Sigmoid colon (tissue), 7 donors: ENCODE measurements at places on chromosomes 16 and 17.

DNA sequence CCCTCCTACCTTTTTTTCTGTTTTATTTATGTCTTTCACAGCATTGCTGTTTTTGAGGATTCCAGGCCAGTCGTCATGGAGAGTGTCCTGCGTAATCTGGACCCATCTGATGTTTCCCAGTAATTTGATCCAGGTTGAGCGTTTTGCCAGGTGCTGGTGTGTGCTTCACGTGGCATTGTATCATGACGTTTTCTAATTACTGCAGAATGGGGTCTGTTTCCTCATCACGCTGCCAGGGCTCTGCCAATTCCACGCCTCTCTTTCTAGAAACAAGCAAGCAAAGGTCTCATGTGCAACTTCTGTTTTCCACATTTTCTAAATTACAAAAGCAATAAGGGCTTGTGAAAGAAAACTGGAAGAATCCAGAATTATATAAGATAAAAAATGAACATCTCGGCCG is 28.3 kb upstream of the BHLHA9 start:
- H3K4me3 ChIP-seq, result no peak overlapping the region
- H3K36me3 ChIP-seq, result no peaks in the 10 kb centered on the region
- peak; percentile 85 for DNase-seq
- H3K27me3 ChIP-seq, result peaks cover 18% of the 10 kb centered on the region

GRCh38 chr16:16076423-16076813 is 127.0 kb downstream of the ABCC1 start:
- H3K4me1 ChIP-seq, result peaks cover 88% of the 10 kb centered on the region
- no peak for DNase-seq
- H3K27me3 ChIP-seq, result no peaks in the 10 kb centered on the region
- no peak overlapping the region for H3K4me3 ChIP-seq

DNA sequence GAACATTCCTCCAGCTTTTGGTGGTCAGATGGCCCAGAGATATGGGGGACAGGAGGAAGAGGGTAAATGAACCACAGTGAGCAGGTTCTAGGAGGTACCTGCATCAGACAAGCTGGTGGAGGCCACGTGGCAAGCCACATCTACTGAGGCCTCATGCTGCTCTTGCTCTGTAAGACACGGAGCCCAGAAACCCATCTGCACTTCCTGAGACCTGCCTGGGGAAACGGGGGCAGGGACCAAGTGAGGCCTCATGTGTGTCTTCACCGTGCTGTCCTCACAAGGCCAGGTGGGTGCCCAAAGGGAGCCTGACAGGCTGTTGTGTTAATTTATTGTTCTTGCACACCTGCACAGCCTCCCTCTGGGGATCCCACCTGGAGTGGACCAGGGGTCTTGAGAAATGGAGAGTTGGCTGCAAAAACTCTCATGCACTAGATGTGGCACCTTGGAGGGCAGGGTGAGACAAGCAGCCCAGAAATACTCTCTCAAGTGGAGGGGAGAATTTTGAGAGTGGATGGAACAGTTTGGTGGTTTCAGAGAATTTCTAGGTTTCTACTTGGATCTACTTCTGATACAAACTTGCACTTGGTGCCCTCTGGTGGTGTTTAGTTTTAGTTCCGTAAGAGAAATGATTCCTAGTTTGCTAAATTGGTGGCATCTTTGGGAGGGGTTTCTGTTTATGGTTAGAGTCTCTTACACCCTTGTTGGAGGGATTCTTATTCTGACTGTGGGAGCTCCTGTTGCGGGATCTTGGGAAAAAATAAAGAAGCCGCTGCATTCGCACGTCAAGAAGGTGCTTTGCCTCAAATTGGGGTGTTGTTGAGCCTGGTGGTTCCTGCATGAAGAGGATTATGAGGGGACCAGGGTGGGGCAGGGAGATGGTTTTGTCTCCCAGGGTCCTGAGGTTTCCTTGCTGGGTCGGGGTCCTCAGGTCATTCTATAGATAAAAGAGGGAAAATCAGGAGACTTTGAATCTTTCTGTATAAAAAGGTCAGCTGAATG is 47.5 kb downstream of the SLC6A2 start:
- H3K27me3 ChIP-seq, result peaks cover 2% of the 10 kb centered on the region
- DNase-seq, result no peak
- H3K27ac ChIP-seq, result no peak overlapping the region
- no peak overlapping the region for H3K4me3 ChIP-seq

- H3K27me3 ChIP-seq, result no peaks in the 10 kb centered on the region
- H3K4me1 ChIP-seq, result no peaks in the 10 kb centered on the region
- no peak overlapping the region for H3K27ac ChIP-seq
Measured at GRCh38 chr17:45729294-45729907, 54.7 kb upstream of the CRHR1 start.

- H3K4me1 ChIP-seq, result no peaks in the 10 kb centered on the region
- no peaks in the 10 kb centered on the region for H3K27me3 ChIP-seq
- DNase-seq, result no peak
- no peaks in the 10 kb centered on the region for H3K36me3 ChIP-seq
- H3K27ac ChIP-seq, result no peak overlapping the region
- no peak overlapping the region for H3K4me3 ChIP-seq
Measured at GRCh38 chr17:9350080-9350479, 225.5 kb downstream of the STX8 start.

GRCh38 chr17:2955931-2956582 is 107.3 kb downstream of the OR1D5 start:
- peak; percentile 54 for DNase-seq
- H3K27me3 ChIP-seq, result no peaks in the 10 kb centered on the region
- H3K4me1 ChIP-seq, result peaks cover 3% of the 10 kb centered on the region
- no peaks in the 10 kb centered on the region for H3K36me3 ChIP-seq
- H3K4me3 ChIP-seq, result no peak overlapping the region
